Activated CD4-positive, CD25-positive, alpha-beta regulatory T cell treated with anti-CD3 and anti-CD28 coated beads, Interleukin-2, amount 50 U/mL, for 16 hours (primary cell): ENCODE measurements at places on chromosomes 4 and X.

DNA sequence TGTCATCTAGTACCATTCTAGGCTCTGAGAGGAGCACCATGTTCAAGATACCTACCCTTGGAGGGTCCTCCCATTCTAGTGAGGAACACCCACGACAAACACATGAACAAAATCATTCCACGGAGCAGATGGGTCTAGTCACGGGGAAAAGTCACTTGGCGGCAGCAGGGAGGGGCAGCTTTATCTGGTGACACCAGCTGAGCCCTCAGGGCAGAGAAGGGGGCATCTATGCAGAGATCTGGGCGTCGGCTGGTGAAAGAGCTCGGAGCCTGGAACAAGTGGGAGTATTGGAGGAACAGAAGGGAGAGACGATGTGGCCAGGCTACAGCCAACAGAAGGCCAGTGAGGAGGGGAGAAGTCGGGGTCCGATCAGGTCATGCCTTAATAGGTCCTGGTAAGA, 11.9 kb upstream of the PDHA1 start:
- no peak for DNase-seq

GRCh38 chr4:115090483-115091075, 22.8 kb downstream of the NDST4 start:
- no peak for DNase-seq

DNA sequence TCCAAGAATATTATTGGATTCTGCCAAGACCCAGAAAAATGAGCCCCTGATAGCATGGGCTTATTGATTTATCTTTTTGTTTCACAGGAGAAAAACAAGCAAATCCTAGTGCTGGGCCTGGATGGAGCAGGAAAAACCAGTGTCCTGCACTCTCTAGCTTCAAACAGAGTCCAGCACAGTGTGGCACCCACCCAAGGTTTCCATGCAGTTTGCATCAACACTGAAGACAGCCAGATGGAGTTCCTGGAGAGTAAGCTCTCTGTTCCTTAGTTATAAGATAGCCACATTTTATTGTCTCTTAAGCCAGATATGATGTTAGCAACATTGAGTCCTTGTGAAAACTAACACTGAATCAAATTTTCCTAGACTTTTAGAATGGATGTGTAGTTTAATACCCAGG, 5.5 kb downstream of the ARL9 start:
- no peak for DNase-seq

DNA sequence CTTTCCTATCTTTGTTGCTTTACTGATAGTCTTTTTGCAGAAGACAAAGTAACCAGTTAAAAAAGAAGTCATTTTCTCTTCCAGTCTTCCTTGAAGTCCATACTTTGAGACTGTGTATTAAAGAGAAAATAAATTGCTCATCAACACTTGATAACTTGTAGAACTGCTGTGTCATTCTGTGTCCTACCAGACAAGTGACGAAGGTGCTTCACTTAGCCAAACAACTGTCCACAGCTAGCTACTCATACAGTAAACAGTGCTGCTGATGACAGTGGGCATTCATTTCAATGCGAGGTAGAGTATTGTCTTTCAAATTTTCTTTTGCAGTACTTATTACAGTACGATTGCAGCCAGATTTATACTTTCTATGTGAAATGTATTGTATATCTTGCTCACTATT, 11.5 kb downstream of the COL25A1 start:
- DNase-seq, result no peak

DNA sequence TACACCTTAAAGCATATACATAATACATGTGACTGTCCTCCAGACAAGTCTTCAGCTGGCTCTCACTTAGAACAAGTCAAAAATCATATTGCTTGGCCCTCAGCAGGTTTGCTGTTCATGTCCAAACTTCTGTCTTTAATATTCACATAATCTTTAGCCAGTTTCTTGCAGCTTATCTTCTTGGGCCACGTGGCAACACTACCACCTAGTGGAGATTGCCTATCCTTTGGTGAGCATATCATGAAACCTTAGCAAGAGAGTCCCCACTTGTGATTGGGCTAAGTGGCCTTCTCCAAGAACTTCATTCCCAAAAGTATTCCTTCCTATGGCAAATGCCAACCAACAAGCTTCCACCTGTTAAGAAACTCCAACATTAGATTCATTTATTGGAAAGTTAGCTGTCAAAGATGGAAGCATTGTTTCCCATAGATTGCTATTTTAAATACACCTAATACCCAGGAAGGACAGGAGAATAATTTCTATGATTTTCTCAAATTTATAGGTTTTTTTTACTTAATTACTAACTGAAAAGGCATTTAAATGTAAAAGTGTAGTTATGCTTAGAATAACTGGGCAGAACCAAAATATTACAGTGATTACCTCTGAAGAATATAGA, 231.9 kb upstream of the INTU start:
- DNase-seq, result no peak

- DNase-seq, result no peak
Measured at GRCh38 chr4:150258569-150258968, 180.3 kb downstream of the DCLK2 start.

DNA sequence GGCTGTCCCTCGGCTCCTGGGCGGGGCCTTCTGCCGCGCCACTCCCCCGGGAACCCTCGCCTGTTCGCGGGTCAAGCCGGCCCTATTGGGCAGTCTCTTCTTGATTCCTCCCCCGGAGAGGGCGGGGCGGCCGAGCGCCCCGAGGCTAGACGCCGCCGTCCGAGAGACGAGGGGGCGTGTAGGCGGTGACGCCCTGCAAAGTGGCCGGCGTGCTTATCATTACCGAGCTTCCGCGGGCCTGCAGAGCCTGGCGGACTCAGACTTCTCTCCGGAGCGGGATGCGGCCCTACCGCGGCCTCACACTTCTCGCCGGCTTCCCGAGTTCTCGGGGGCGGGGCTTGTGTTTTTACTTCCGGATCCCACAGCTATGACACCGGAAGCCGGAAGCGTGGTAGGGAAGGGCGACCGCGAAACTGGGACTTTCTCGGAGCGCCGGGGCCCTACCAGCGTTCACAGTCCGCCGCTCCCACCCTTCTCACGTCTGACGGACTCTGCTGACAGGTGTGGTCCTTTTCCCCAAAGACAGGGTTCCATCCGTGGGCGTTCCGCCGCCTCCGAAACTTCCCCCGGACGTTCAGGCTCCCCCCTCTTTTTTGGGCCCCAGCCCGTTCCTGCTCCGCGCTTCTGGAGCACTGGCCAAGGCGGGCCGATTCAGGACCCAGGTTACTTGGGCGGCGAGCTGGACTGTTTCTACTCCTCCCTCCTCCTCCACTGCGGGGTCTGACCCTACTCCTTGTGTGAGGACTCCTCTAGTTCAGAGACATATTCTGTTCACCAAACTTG, at the start of gene IKBKG:
Gene IKBKG, plus strand, starts transcription at position 376 of the 783 bp plus-strand sequence. CDS start 4,383 bp downstream, outside the sequence.
- peak; percentile 71 for DNase-seq

DNA sequence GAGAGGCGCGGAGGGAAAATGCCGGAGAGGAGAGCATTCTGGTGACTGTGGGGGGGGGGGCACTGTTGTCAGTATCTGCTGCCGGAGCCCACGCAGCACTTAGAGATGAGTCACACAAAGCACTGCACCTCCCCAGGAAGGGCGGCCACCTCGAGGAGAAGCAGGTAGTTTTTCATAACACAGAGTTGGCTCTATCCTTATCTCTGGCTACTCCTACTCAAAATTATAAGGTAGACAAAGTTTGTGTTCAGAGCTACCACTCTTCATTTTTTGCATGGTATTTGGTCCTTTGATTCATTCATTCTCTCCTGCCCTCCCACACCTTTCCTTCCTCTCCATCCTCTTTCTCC, 76.2 kb upstream of the SCOC start:
- no peak for DNase-seq

DNA sequence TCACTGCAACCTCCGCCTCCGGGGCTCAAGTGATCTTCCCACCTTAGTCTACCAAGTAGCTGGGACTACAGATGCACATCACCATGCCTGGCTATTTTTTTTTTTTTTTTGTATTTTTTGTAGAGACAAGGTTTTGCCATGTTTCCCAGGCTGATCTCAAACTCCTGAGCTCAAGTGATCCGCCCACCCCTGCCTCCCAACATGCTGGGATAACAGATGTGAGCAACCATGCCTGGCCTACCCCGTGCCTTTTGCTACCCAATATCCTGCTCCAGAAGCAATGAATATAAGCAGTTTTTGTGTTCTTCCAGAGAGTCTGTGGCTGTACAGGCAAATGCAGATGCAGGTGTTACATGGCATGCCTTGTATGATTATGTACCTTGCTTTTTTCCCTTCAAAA, 50.5 kb downstream of the TBC1D14 start:
- DNase-seq, result no peak

DNA sequence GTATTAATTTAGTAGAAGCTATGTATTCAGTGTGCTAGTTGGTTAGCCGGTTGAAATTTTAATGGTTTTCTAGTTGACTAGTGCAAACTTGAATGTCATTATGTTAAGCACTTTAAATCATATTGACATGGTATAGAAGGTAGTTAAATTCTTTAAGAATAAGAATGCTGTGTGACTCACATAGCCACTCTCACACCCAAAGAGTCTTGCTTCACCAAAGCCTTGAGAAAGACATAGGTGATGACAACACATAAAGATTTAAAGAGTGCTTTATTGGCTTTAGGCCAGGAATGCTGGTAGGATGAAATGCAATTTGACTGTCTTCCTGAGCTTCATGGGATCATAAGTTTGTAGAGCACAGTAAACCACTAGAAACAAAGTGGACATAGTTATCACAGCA, 85.3 kb downstream of the DCAF8L2 start:
- no peak for DNase-seq

- no peak for DNase-seq
Measured at GRCh38 chr4:7650606-7651385, 216.1 kb upstream of the PSAPL1 start.

DNA sequence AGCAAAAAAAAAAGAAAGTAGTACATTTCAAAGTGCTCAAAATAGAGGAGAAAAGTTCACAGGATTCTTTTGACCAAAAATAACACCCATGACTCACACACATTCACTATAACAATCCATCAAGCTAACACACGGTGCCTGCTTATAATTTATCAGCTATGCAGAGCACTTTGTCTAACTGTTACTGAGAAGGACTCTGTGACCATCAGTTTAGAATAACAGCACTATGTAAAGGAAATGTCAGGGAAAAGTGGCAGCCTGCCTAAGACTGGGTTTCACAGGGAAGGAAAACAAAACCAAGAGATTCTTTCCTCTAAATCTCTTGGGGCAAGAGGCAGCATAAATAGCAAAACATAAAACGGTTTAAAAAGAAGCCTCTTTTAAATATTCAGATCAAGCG, 54.8 kb downstream of the CCDC149 start:
- DNase-seq, result no peak
